ENCODE measurements at places on chromosomes 3 and 15.

DNA sequence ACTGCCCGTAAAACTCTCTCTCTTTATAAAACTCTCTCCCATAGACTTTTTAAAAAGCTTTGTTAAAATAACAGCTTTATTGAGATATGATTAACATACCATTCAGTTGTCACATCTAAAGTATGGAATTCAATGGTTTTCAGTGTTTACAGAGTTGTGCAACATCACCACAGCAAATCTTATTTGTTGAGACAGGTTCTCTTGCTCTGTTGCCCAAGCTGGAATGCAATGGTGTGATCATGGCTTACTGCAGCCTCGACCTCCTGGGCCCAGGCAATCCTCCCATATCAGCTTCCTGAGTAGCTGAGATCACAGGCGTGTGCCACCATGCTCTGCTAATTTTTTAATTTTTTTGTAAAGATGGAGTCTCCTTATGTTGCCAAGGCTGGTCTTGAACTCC, 35.9 kb upstream of the TRAK1 start:
- no peak for DNase-seq

DNA sequence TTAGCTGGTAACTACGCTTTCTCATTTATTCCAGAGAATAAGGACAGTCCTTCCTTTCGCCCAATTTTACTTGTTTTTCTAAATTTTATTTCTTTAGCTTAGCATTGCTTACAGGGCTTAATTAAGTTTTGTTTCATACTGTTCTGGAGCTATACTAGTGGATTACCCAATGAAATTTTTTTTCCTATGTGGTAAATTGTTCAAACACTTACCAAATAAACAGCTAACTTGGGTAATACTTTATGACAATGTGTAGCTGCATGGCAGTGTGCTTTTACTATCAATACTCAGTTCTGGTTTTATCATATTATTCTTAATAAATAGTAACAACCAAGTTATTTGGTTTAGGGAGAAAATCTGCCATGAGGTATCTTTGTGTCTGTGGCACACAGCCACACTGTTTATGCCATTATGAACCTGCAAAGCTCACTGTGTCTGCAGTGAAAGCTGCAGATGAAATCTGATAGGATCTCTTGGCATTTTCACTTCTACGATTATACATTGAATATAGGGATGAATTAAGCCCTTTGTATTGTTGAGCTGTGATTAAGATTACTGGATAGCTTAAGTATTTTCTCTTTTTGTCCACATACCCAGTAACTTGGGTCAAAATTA, 37.2 kb downstream of the UBE2E2 start:
- DNase-seq, result no peak

GRCh38 chr3:109364088-109364487, 26.7 kb upstream of the DPPA4 start:
- no peak for DNase-seq

GRCh38 chr15:52677593-52678467, 1.4 kb downstream of the ATOSA start:
- no peak for DNase-seq

DNA sequence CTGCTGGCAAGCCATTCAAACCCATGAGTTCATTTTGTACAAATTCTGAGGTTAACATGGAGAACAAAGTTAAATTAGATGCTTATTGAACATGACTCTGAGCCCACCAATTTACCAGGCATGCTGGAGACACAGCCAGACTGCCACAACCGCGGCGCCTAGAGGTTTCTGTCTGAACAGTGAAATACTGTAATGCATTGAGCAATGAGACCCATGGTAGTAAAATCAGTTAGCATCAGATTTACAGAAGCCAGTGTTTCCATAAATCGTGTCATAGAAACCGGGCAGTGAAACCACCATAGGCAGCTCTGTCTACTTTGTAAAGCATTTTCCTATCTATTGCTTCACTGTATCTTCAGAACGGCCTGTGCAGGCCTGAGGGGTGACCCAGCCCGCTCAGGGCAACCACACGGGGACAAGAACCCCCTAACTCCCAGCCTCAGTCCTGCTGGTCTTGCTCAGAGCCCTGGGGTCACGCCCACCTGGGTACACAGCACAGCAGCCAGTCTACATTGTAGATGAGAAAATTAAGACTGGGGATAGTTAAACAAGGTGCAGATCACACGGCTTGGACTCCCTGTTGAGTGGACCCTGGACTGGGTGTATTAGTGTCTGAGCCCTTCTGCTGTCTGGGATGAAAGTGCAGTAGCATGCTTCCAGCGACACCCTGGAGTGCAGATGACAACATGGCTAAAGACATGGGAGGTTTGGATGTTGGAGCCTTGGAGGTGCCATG, 44.2 kb downstream of the MGLL start:
- no peak for DNase-seq

GRCh38 chr3:164416491-164417222, 661.6 kb downstream of the SI start:
- DNase-seq, result peak; percentile 2

GRCh38 chr3:64909011-64909410, 221.2 kb upstream of the ADAMTS9 start:
- no peak for DNase-seq

- no peak for DNase-seq
Observed at GRCh38 chr3:158483701-158484235, 87.2 kb upstream of the MLF1 start.

DNA sequence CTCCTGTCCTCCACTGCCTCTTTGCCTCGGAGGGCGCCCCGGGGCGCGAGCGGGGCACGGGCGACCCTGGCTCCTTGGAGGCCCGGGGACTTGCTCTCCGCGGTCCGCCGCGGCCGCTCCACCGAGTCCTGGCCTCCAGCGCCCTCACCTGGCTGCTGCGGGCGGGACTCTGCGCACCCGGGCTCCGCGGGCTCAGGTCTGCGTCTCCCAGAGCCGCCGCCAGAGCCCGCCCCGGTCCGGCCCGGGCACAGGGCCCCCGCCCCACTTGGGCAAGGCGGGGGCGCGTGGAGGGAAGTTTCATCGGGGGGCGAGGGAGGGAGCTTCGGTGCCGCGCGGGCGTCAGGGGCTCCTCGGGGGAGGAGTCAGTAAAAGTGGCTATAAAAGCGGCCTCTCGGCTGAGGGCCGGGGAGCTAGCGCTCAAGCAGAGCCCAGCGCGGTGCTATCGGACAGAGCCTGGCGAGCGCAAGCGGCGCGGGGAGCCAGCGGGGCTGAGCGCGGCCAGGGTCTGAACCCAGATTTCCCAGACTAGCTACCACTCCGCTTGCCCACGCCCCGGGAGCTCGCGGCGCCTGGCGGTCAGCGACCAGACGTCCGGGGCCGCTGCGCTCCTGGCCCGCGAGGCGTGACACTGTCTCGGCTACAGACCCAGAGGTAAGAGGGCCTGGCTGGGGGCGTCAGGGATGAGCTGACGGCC, at the start of gene CEMIP:
TSS of gene CEMIP (plus strand) at position 407 of the 694 bp plus-strand sequence. CDS start 94,510 bp downstream, outside the sequence.
- peak; percentile 56 for DNase-seq

GRCh38 chr3:161682715-161683114, 186.1 kb downstream of the OTOL1 start:
- no peak for DNase-seq

GRCh38 chr3:67901681-67902080, 247.3 kb upstream of the SUCLG2 start:
- DNase-seq, result no peak

DNA sequence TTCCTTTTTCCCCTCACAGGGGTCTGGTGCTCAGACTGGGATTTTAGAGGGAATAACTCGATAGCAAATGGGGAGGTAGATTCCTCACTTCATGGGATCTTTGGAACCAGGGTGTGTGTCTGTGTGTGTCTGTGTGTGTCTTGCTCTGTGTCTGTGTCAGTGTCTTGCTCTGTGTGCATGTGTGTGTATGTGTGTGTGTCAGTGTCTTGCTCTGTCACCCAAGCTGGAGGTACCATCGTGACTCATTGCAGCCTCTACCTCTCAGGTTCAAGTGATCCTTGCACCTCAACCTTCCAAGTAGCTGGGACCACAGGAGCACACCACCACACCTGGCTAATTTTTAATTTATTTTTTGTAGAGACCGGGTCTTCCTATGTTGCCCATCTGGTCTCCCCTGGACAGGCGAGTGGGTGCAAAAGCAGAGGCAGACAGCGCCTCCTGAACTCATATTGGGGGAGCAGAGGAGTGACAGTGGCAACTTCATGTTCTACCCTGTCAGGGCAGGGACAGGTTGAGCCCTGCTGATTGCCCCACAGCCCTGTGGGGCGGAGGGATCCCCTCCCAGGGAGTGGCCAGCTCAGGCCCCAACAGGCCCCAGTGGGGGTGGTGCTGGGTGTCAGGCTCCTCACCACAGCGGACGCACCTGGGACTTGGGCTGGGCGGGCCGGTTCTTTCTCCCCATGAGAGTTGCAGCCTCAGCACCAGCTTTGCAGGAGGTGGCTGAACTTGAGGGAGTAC, 10.4 kb upstream of the SEMA4B start:
- no peak for DNase-seq
